Activated naive CD4-positive, alpha-beta T cell (primary cell): ENCODE measurements at places on chromosomes 1 and 21.

- DNase-seq, result no peak
Measured at GRCh38 chr1:115495111-115495510, 146.7 kb upstream of the VANGL1 start.

GRCh38 chr1:14679027-14679688 is 80.7 kb downstream of the KAZN start:
- DNase-seq, result no peak

GRCh38 chr1:175969231-175969630 is 225.8 kb upstream of the TNR start:
- no peak for DNase-seq

GRCh38 chr1:80083892-80084291 is 1077.4 kb upstream of the ADGRL4 start:
- DNase-seq, result no peak

GRCh38 chr1:214380986-214381695 is 100.2 kb downstream of the SMYD2 start:
- DNase-seq, result no peak
